Psoas muscle (tissue), 8 donors: ENCODE measurements at places on chromosomes 11 and 22. TPM values are rescaled to one million over a fixed set of nuclear protein-coding genes. Genes with fewer than 3 reads are reported as not detected.

GRCh38 chr11:119729951-119730613 lies 1.1 kb upstream of the NECTIN1 start:
- peak; percentile 73 for DNase-seq
- H3K36me3 ChIP-seq: no peaks in the 10 kb centered on the region
- H3K4me1 ChIP-seq: peaks cover 13% of the 10 kb centered on the region

DNA sequence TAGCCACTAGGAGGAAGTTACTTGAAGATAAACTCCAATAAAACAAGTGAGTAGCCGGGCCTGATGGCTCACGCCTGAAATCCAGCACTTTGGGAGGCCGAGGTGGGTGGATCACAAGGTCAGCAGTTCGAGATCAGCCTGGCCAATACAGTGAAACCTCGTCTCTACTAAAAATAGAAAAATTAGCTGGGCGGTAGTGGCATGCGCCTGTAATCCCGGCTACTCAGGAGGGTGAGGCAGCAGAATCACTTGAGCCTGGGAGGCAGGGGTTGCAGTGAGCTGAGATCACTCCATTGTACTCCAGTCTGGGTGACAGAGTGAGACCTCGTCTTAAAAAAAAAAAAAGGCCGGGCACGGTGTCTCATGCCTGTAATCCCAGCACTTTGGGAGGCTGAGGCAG lies 34.0 kb upstream of the CLPB start:
- no peaks in the 10 kb centered on the region for H3K27me3 ChIP-seq
- no peak overlapping the region for H3K4me3 ChIP-seq
- peak; percentile 57 for DNase-seq
- no peaks in the 10 kb centered on the region for H3K36me3 ChIP-seq

- no peaks in the 10 kb centered on the region for H3K36me3 ChIP-seq
- no peaks in the 10 kb centered on the region for H3K27me3 ChIP-seq
- H3K4me3 ChIP-seq: no peak overlapping the region
- no peak for DNase-seq
- H3K27ac ChIP-seq: no peak overlapping the region
Observed at GRCh38 chr11:118439646-118440045, 3.4 kb downstream of the KMT2A start.

- H3K36me3 ChIP-seq: no peaks in the 10 kb centered on the region
- H3K4me3 ChIP-seq: no peak overlapping the region
- H3K4me1 ChIP-seq: peaks cover 7% of the 10 kb centered on the region
- H3K27ac ChIP-seq: no peak overlapping the region
- H3K27me3 ChIP-seq: no peaks in the 10 kb centered on the region
- no peak for DNase-seq
Observed at GRCh38 chr11:36155124-36155561, 134.1 kb downstream of the COMMD9 start.

The PKDREJ gene
- total RNA-seq: not detected

DNA sequence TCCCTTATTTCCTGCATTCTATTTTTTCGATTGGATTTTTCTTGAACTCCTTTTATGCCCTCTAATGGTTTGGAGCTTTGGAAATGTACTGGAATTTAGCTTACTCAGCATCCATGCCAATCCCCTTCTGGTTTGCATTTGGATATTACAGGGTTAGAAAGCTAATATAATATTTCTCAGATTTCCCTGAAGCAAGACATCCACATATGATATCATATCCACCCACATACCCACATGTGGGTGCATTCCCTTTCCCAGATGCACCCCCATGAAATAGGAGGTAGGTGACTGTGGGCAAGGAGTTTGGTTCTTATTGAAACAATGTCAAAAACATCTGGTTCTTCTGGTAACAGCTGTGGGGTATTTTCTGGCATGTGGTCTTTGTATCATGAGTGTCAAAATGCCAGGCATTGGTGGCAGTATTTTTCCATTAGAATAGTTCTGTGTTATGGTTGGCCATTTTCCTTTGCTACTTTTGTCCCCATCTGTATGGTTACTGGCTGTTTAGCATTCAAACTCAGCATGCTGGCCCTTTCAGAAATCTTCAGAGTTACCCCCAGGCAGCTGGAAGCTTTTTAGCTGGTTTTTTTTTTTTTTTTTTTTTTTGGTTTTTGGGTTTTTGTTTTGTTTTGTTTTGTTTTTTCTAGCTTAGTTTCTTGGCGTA lies 32.7 kb upstream of the DDX10 start:
- H3K4me3 ChIP-seq: no peak overlapping the region
- no peaks in the 10 kb centered on the region for H3K4me1 ChIP-seq
- no peaks in the 10 kb centered on the region for H3K36me3 ChIP-seq
- no peak overlapping the region for H3K27ac ChIP-seq

DNA sequence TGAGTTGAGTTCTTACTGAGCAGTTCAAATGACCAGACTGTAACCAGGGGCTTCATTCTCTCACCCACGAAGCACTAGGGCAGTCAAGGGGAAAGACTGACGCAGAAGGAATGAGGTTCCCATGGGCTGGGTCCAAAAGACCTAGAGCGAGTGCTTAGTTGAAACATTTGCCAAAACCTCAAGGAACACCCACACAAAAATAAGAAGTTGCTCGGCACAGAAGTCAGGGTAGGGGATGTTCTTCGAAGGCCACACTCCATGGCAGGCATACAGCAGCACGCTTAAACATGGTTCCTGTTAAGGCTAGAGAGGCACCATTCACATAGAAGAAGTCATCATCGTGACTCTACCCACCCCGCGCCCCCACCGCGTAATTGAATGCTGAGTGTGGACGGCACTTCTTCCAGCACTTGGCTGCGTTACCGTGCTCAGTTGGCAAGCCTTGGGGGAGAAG lies 52.9 kb downstream of the TIMP3 start:
- peaks cover 6% of the 10 kb centered on the region for H3K27me3 ChIP-seq
- H3K4me1 ChIP-seq: peaks cover 12% of the 10 kb centered on the region
- no peak overlapping the region for H3K4me3 ChIP-seq
- H3K27ac ChIP-seq: no peak overlapping the region

The IL18 gene
- total RNA-seq: 66.4 TPM

DNA sequence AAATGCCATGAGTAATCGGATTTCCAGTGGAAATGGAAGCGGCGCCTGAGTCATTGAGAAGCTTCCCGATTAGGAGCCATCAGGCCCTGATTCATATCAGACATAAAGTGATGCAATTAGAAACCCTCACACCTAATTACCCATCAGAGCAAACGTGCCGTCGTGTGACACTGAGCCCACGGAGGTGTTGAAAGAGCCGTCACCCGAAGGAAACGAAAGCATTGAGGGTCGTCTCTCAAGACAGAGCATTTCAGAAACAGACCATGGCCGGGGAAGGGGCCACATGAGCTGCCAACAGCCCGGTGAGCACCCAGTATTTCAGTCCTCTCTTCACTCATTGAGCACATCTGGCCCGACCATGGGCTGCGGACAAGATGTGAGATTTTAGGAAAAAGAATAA lies 829.3 kb downstream of the TBC1D22A start:
- no peaks in the 10 kb centered on the region for H3K36me3 ChIP-seq
- no peak overlapping the region for H3K27ac ChIP-seq
- H3K4me3 ChIP-seq: no peak overlapping the region

The ANO9 gene
- 0.09 TPM for total RNA-seq

DNA sequence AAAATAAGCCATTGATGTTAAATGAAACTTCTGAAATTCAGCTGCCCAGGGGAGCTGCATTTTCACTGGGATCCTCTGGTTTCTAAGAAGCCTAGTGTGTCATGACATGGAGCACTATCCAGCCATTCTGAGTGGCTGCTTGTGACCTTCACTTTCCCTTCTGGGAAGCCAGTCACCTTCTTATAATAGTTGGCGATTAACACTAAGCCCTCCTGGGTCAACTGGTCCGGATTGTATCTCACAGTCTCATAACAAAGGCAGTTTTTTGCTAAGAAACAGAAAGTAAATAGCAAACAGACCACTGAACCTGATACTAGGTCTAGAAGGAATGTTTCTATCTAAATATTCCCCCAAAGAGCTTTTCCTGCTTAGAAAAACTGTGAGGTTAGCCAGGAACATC lies 7.9 kb downstream of the CSRP3 start:
- no peak for DNase-seq
- H3K27ac ChIP-seq: peak overlapping the region; percentile 82

The JAM3 gene
- 2.4 TPM for total RNA-seq

GRCh38 chr11:45187375-45187774 lies 40.9 kb downstream of the PRDM11 start:
- no peak overlapping the region for H3K4me3 ChIP-seq
- no peaks in the 10 kb centered on the region for H3K27me3 ChIP-seq

DNA sequence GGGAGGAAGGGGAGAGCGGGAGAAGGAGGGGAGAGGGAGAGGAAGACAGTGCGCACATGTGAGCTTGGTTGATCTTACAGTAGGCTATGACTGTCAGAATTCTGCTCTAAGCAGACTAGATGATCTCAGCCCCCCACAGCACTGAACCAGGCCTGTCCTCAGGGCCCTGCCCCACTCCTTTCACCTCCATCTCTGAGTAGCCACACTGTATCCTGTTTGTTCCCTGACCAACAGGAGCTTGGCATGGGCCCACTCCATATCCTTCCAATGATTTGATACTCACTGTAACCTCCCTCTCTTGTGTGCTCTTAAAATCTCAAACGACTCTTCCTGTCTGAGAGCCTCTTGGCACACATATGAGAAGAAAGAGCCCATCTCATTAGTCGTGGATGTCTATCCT lies 86.1 kb upstream of the PARVA start:
- H3K4me3 ChIP-seq: no peak overlapping the region
- no peak for DNase-seq
- no peak overlapping the region for H3K27ac ChIP-seq
- H3K36me3 ChIP-seq: no peaks in the 10 kb centered on the region
- H3K4me1 ChIP-seq: peaks cover 14% of the 10 kb centered on the region

The SCGB1C1 gene
- total RNA-seq: not detected

DNA sequence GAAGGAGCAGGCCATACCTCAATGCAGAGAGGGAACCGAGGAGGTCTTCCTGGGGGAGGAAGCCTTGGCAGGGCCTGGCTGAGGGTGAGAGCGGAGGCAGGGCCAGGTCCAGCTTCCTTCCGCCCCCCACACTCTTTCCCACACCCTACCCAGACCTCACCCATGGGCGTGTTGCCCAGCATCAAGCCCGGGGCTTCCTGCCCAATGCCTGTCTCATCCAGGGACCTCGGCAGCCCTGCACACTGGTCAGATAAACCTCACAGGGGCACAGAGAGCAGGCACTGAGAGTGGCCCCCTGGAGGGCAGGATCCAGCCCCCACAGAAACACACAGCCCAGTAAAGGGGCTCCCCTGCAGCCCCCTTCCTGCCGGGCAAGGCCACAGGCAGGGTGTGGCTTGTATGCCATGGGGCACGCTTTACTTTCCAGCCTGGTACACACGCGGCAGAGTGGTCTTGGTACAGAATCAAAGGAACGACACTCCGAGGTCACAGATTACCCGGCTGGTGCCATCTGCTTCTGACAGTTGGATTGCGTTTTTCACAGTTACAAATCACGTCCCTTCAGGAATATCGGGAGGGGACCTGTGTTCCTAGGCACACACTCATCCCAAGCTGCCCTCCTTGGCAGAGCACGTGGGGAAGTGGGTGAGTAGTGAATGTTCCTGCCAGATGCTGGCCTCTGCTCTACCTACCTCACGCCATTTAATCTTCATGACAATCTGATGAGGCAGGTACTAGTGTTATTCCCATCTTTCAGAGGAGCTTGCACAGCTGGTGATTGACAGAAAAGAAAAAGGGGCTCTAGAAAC lies 20.0 kb upstream of the CD5 start:
- DNase-seq: no peak
- no peaks in the 10 kb centered on the region for H3K4me1 ChIP-seq
- no peak overlapping the region for H3K27ac ChIP-seq
- H3K4me3 ChIP-seq: no peak overlapping the region
- H3K27me3 ChIP-seq: no peaks in the 10 kb centered on the region

The SCO2 gene
- 0.97 TPM for total RNA-seq

GRCh38 chr11:65355776-65356393 lies 1.3 kb downstream of the TIGD3 start:
- peaks cover 24% of the 10 kb centered on the region for H3K36me3 ChIP-seq
- no peaks in the 10 kb centered on the region for H3K27me3 ChIP-seq
- H3K4me3 ChIP-seq: peak overlapping the region; percentile 77
- DNase-seq: peak; percentile 52
- peak overlapping the region; percentile 39 for H3K27ac ChIP-seq

DNA sequence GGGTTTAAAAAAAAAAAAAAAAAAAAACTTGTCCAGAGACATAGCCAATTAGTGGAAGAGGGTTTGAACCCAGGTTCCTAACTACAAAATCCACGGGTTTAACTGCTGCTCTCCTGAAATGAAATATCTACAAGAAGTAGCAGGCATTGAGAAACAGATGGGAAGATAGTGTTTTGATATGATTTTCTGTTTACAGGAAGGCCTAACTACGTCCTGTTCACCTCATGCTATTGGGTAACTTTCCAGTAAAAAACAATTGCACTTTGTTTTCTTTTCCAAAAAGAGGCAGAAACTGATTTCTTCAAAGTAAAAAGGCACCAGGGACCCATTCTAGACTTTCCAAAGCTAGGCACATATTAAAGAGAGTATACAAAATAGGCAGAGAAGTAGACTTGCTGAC lies 5.9 kb upstream of the C11orf91 start:
- DNase-seq: no peak
- H3K4me3 ChIP-seq: no peak overlapping the region
- H3K27me3 ChIP-seq: no peaks in the 10 kb centered on the region
- peaks cover 81% of the 10 kb centered on the region for H3K4me1 ChIP-seq
- H3K27ac ChIP-seq: peak overlapping the region; percentile 68

The OR51F2 gene
- total RNA-seq: not detected

DNA sequence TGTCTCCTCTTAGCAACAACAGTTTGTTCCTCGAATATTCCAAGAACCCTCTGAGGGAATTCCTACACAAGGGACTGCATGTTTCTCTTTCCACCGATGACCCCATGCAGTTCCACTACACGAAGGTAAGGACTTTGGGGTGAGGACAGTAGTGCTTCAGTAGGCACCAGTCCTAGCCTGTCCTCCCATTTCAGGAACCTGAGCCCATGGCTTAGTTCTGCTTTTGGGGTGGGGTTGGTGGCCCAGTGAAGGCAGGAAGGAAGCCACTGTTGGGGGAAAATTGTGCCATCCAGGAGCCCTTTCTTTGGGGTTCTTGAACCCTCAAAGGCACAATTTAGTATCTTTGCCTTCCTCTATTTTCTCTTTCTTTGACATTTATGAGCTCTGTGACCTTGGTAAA lies 38.2 kb downstream of the RNF141 start:
- no peaks in the 10 kb centered on the region for H3K27me3 ChIP-seq
- H3K27ac ChIP-seq: no peak overlapping the region
- no peaks in the 10 kb centered on the region for H3K36me3 ChIP-seq
- H3K4me1 ChIP-seq: no peaks in the 10 kb centered on the region
- no peak for DNase-seq

- H3K4me3 ChIP-seq: no peak overlapping the region
- no peak overlapping the region for H3K27ac ChIP-seq
- no peak for DNase-seq
- H3K4me1 ChIP-seq: no peaks in the 10 kb centered on the region
- no peaks in the 10 kb centered on the region for H3K27me3 ChIP-seq
- no peaks in the 10 kb centered on the region for H3K36me3 ChIP-seq
Observed at GRCh38 chr22:19499236-19499879, 19.6 kb downstream of the CDC45 start.

GRCh38 chr11:35478471-35479091 lies 46.8 kb downstream of the PAMR1 start:
- no peak for DNase-seq
- no peak overlapping the region for H3K4me3 ChIP-seq
- no peaks in the 10 kb centered on the region for H3K36me3 ChIP-seq
- H3K4me1 ChIP-seq: no peaks in the 10 kb centered on the region

The BCO2 gene
- total RNA-seq: 42.4 TPM
